Subcutaneous preadipocyte (primary cell): ENCODE measurements at places on chromosomes 7 and 10. TPM values are rescaled to one million over a fixed set of nuclear protein-coding genes. Genes with fewer than 3 reads are reported as not detected.

LIPK gene
- not detected in 2 replicates for total RNA-seq

CD36 gene
- 35.6 and 84.1 TPM in 2 replicates for total RNA-seq

TFPI2 gene
- 53.3 and 369 TPM in 2 replicates for total RNA-seq

HMX3 gene
- total RNA-seq = not detected in 2 replicates

MOSPD3 gene
- total RNA-seq = 6.3 and 7.0 TPM in 2 replicates

EPDR1 gene
- 15.1 and 19.1 TPM in 2 replicates for total RNA-seq

ECHDC3 gene
- 2.9 and 4.4 TPM in 2 replicates for total RNA-seq

TUBAL3 gene
- total RNA-seq = not detected in 2 replicates

DRGX gene
- not detected in 2 replicates for total RNA-seq

SLC26A3 gene
- total RNA-seq = not detected in 2 replicates

PON3 gene
- total RNA-seq = 0.37 and 0.59 TPM in 2 replicates

MRC1 gene
- total RNA-seq = not detected in 2 replicates
